ENCODE measurements at places on chromosomes 7 and 10. TPM values are rescaled to one million over a fixed set of nuclear protein-coding genes. Genes with fewer than 3 reads are reported as not detected.

Gene BMPER
- total RNA-seq = 2.0 TPM

GRCh38 chr10:36759141-36759805 is 366.1 kb upstream of the ANKRD30A start:
- H3K27me3 ChIP-seq = no peaks in the 10 kb centered on the region
- H3K36me3 ChIP-seq = no peaks in the 10 kb centered on the region
- H3K27ac ChIP-seq = no peak overlapping the region
- no peak overlapping the region for H3K4me3 ChIP-seq
- H3K4me1 ChIP-seq = no peaks in the 10 kb centered on the region

Gene ADIRF
- total RNA-seq = 288 TPM

- H3K27me3 ChIP-seq = peaks cover 75% of the 10 kb centered on the region
- DNase-seq = no peak
- H3K36me3 ChIP-seq = no peaks in the 10 kb centered on the region
- H3K4me3 ChIP-seq = no peak overlapping the region
Observed at GRCh38 chr10:133039803-133040165, 47.9 kb upstream of the ADGRA1 start.

GRCh38 chr7:106260136-106260561 is 24.6 kb downstream of the NAMPT start:
- H3K4me1 ChIP-seq = no peaks in the 10 kb centered on the region
- H3K36me3 ChIP-seq = peaks cover 5% of the 10 kb centered on the region
- DNase-seq = no peak
- H3K27ac ChIP-seq = no peak overlapping the region
- no peak overlapping the region for H3K4me3 ChIP-seq

- H3K27ac ChIP-seq = no peak overlapping the region
- no peaks in the 10 kb centered on the region for H3K36me3 ChIP-seq
- DNase-seq = no peak
- H3K4me1 ChIP-seq = no peaks in the 10 kb centered on the region
- H3K4me3 ChIP-seq = no peak overlapping the region
Observed at GRCh38 chr7:80335511-80336231, 176.2 kb downstream of the GNAT3 start.

- H3K4me1 ChIP-seq = no peaks in the 10 kb centered on the region
- peak overlapping the region; percentile 72 for H3K4me3 ChIP-seq
- H3K27ac ChIP-seq = peak overlapping the region; percentile 84
- H3K27me3 ChIP-seq = no peaks in the 10 kb centered on the region
Observed at GRCh38 chr7:24573554-24574338, 494 bp downstream of the PALS2 start.

Gene TFPI2
- 46.7 TPM for total RNA-seq

- H3K27ac ChIP-seq = no peak overlapping the region
- H3K4me3 ChIP-seq = no peak overlapping the region
- H3K36me3 ChIP-seq = no peaks in the 10 kb centered on the region
- no peaks in the 10 kb centered on the region for H3K4me1 ChIP-seq
Observed at GRCh38 chr7:24697416-24697815, 59.8 kb downstream of the GSDME start.

GRCh38 chr7:128037081-128037480 is 5.8 kb upstream of the LRRC4 start:
- no peak overlapping the region for H3K4me3 ChIP-seq
- H3K27me3 ChIP-seq = no peaks in the 10 kb centered on the region
- H3K27ac ChIP-seq = no peak overlapping the region
- H3K36me3 ChIP-seq = no peaks in the 10 kb centered on the region
- H3K4me1 ChIP-seq = no peaks in the 10 kb centered on the region

GRCh38 chr7:42596737-42597136 is 315.1 kb downstream of the C7orf25 start:
- no peak overlapping the region for H3K27ac ChIP-seq
- H3K27me3 ChIP-seq = no peaks in the 10 kb centered on the region
- no peak overlapping the region for H3K4me3 ChIP-seq
- DNase-seq = no peak

Data from breast epithelium (tissue), 4 donors.